ENCODE measurements at places on chromosomes 4 and X. TPM values are rescaled to one million over a fixed set of nuclear protein-coding genes. Genes with fewer than 3 reads are reported as not detected.

DNA sequence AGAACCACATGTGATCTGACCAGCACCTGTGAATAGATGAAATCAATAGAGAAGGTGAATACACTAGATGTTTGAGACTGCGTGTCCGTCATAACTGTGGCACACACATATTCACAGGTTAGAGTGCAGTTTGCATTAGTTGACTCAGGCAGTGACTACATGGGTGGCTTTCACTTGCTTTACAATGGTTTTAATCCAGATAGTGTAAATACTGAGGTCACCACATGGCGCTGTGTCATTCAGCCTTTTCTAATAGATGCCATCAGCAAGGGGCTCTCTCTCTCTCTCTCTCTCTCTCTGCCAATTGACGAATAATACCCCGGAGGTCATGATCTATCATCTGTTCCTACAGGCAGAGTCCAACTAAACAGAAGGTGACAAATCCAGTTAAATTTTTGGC lies 30.7 kb upstream of the FGF13 start:
- no peak for DNase-seq

DNA sequence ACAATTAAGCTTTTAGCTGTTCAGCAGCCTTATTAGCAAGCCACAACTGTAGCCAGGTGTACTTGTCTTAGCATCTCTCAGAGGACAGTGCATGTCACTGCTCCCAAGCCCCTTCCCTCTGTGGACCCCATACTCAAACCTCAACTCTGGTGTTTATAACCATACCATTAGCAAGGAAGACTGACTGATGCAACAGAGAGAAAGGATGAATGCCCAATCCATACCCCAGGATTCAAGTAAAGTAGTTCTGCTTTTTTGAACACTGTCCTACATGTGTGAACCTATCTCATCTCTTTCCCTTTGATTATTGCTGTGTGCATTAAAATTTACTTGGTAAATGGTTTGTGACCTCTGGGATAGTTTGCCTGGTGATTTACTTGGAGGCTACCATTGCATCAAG lies 22.8 kb upstream of the CYBB start:
- DNase-seq, result no peak

GRCh38 chrX:104972737-104973136 lies 247.8 kb downstream of the TEX13A start:
- no peak for DNase-seq

DNA sequence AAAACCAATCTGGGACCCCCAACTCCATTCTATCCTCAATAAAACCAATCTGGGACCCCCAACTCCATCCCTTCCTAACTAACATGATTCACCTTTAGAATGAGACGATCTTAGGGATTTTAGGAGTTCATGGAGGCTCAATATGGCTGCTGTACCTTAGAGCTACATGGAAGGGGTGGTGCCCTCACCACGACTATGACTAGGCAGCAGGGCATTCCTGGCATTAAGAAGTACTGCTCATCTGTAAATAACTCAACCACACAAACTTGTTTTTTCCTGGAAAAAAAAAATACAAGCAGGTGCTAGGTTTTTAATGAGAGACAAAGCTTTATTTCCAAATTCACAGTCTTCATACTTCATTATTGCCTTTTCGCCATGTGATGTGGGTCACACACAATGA lies 346.5 kb upstream of the FAT1 start:
- DNase-seq, result no peak

PPP2R2C gene
- not detected for total RNA-seq

All from fibroblast of the aortic adventitia (primary cell).